ENCODE measurements at places on chromosomes 7 and 10. TPM values are rescaled to one million over a fixed set of nuclear protein-coding genes. Genes with fewer than 3 reads are reported as not detected.

DNA sequence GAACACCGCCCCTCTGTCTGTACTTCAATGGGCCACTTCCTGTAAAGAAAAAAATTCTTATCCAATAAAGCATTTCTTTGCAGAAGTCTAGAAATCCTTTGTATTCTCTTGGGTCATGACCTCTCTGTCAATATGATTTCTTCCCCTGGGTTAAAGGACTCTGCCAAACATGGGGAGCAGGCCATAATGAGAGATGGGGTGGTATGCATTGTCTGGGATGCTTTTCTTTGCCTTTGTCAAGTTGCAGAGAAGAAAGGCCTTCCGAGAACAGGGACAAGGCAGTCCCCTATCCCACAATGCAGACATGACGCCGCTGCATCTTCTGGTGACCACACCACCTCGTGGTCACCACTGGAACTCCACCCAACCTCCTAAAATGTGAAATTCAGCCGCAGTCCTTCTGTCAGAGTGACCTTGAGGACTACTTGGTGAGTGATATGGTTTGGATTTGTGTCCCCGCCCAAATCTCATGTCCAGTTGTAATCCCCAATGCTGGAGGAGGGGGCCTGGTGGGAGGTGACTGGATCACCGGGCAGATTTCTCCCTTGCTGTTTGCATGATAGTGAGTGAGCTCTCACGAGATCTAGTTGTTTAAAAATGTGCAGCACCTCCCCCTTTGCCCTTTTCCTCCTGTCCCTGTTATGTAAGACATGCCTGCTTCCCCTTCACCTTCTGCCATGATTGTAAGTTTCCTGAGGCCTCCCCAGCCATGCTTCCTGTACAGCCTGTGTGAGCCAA is 15.2 kb upstream of the FRMPD2 start:
- DNase-seq = peak; percentile 77

AKR1D1 gene
- not detected for polyA plus RNA-seq

CFAP70 gene
- 2.8 TPM for polyA plus RNA-seq

VSIR gene
- 48.0 TPM for polyA plus RNA-seq

GRCh38 chr10:114332301-114333192 is 71.8 kb downstream of the AFAP1L2 start:
- DNase-seq = no peak

DNA sequence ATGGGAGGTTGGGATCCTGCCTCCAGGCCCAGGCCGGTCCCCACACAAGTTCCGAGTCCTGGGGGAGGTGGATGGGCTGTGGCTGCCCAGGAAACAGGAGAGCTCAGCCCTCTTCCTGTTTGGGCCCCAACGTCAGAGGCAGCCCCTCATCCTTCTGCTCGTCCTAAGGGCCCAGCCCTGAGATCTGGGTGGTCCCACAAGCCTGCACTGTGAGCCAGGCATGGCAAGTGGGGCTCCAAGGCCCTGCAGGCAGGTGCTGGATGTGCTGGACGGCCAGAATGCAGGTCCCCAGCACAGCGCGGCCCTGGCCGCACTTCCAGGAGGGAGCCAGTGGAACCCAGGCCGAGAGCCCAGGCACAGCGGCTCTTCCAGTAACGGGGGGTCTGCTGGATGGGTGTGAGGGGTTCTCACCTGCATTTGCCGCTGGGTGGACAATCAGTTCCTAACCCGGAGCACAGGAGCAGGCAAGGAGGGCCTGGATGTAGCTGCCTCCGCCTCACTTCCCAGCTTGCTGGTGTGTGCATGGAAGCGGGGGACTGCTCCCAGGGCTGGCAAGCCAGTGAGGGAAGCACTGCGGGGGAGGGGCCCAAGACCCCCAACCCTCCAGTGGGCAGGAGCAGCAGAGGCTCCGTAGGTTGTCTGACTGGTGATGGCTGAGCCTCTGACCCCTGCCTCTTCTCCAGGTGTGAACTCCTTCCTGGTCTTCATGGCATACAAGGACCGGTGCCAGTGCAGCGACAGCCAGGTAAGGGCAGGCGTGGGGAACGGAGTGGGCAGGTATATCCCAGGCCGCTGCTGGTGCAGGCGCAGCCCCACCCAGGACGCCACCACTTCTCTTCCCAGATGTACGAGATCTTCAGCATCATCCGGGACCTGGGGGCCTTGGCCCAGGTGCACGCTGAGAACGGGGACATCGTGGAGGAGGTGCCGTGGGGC is 9.7 kb downstream of the DPYSL4 start:
- peak; percentile 66 for DNase-seq

DNA sequence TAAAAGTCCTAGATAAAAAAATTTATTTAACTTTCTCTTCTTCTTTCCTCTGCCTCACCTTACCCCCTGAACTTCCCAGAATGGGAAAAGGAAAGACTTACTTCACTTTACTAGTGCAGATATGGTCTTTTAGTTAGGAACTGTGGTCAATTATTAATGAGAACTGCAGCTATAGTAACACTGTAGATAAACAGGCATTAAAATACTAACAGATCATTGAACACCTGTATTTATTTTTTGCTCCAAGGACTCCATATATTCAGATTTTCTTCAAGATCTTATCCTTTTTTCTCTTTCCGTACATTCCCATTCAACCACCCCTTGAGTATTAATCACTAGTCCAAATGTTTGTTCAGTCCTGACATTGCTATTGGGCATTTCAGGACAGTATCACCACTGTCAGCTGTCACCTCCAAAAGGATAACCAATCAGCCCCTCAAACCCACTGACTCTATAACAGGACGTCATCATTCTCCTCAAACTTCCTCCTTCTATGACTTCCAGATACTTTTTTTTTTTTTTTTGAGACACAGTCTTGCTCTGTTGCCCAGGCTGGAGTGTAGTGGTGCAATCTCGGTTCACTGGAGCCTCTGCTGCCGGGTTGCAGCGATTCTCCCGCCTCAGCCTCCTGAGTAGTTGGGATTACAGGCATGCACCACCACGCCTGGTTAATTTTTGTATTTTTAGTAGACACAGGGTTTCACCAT is 4.2 kb downstream of the CPVL start:
- DNase-seq = no peak

GRCh38 chr10:5545426-5545777 is 20.6 kb downstream of the CALML3 start:
- DNase-seq = no peak

- DNase-seq = no peak
Observed at GRCh38 chr10:76899490-76899889, 738.1 kb downstream of the KCNMA1 start.

DNA sequence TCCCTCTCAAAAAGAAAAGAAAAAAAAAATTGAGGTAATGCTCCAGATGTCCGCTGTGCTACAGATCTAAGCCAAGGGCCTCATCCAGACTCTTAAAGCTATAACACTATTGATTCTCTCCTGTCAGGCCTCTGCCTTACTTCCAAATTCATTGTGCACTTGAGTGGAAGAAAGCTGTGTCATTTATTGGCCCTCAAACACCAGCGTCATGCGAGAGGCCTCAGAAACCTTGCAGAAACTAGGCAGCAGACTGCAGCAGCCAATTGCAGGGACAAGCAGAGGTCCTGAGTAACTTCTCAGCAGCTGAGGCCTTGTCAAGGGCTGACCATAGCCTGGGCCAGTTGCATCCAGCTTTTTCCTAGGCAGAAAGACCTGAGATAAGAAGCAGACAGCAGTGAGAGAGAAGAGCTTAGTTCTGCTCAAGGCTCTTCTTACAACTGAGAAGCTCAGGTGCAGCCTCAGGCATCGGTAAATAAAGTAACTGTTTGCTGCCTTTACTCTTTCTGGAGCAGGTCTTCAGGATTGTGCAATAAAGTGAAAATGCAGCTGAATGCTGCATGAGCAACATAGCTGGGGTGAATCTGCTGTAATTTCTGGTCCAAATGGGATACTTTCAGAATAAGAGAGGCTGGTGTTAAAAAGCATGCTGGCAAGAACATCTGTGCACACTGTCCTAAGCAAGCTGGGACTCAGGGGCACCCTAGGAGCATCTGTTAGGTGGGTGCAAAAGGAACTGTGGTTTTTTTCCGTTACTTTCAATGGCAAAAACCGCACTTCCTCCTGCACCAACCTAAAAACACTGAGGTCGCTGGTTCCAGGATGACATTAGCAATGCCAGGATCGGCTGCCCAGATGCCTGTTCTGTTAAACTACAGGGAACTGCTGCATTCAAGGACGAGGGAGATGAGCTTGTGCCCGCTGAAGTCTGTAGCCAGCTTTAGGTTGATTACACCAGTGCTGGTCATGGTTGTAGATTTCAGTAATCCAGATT is 181.8 kb upstream of the PFKP start:
- DNase-seq = no peak

RBP3 gene
- not detected for polyA plus RNA-seq

Data from aorta (tissue), 5 donors.